ENCODE measurements at places on chromosomes 3 and 15.
A peak's percentile ranks its signal among the peaks of the same experiment; 100 is the strongest.

DNA sequence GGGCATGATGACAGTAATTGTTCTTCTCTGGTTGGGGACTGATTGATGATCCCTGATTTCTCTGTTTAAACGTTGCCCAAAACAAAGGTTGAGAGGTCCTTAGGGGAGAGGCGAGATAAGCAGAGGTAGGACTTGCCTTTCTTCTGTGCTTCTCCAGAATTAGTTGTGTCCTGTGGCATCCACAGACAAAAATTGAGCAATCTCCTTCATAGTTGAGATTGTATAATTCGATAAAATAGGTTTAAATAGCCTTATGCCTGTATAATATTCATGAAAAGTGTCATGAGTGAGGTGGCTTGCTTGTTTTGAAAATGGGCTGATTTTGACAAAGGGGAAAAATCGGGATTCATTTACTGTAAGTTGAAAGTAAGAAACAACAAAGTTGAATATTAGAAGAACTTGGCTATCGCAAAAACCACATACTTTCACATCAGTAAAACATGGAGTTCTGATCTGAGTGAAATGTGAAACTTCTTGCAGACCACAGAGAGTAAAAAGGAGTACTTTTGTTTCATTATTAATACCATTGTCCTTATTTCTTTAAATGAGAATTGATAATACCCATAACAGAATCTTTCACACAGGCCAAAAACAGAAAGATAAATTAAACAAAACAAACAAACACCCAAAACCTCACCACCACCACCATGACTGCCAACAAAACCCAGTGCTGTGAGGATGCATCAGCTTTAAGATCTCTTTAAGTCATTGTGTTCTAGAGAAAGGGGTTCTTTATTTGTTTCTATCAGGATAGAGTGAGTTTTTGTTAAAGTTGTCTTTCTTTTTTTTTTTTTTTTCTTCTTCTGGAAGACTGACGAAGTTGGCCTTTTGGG, 155.7 kb downstream of the LPP start:
- no peak for DNase-seq

GRCh38 chr3:101381809-101382208, 61.4 kb upstream of the IMPG2 start:
- peak; percentile 47 for DNase-seq

DNA sequence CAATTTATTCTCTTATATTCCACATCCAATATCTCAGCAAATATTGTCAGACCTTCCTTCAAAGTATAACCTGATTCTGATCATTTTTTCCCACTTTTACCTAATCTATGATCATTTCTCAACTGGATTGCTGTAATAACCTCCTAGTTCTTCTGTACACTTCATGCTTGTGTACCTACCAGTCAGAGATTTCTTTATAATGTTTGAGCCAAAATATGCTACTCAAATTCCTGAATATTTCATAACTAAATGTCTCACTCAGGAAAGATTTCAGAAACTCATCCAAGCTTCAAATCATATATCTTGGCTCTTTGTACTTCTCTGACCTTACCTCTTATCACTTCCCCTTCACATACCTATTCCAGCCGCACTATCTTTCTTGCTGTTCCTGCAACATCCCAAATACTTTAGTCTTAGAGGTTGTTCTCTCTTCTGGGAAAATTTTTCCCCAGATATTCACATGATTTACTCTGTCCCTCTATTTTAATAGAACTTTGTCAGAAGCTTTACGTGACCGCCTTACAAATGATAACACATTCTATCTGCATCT, 20.0 kb downstream of the BCHE start:
- no peak for DNase-seq

GRCh38 chr3:122893282-122893681, 98.4 kb downstream of the SLC49A4 start:
- DNase-seq, result no peak

- no peak for DNase-seq
These were observed 11.2 kb downstream of the CDCP1 start for GRCh38 chr3:45134758-45135521.

- DNase-seq, result no peak
These were observed 9.1 kb downstream of the BFSP2 start for GRCh38 chr3:133408961-133409360.

Data from D341Med (cell line).